Esophagus muscularis mucosa (tissue), 4 donors: ENCODE measurements at places on chromosomes 6 and 20. TPM values are rescaled to one million over a fixed set of nuclear protein-coding genes. Genes with fewer than 3 reads are reported as not detected.

PRDM13 gene
- not detected for total RNA-seq

TTPAL gene
- total RNA-seq, result 14.6 TPM

TRAPPC3L gene
- total RNA-seq, result not detected

KCNK17 gene
- not detected for total RNA-seq

DNA sequence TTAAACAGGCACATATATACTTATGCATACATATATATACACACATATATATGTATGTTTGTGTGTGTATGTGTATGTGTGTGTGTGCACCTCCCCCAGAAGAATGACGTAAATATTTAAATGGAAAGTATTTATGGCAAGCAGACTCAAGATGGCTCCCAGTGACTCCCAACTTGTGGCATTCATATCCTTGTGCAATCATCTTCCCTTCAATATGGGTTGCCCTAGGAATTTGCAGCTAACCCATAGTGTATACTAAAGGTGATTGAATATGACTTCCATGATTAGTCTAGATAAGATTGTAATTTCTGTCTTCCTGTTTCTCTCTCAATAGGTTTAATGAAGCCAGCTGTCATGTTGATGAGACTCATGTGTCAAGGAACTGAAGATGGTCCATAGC, 127.6 kb downstream of the TRDN start:
- no peak for DNase-seq

GRCh38 chr6:13479971-13480434, 7.4 kb downstream of the GFOD1 start:
- DNase-seq, result no peak

GRCh38 chr6:11732036-11732631, 46.5 kb downstream of the ADTRP start:
- no peak for DNase-seq

GRCh38 chr6:11778648-11779328, at the start of gene ADTRP:
Gene ADTRP (minus strand): TSS chr6:11778803. CDS start chr6:11778759, 44 bp downstream.
- no peak for DNase-seq

GRCh38 chr20:57529810-57530209, 4.9 kb upstream of the CTCFL start:
- no peak for DNase-seq
